ENCODE measurements at places on chromosomes 7 and 10.

DNA sequence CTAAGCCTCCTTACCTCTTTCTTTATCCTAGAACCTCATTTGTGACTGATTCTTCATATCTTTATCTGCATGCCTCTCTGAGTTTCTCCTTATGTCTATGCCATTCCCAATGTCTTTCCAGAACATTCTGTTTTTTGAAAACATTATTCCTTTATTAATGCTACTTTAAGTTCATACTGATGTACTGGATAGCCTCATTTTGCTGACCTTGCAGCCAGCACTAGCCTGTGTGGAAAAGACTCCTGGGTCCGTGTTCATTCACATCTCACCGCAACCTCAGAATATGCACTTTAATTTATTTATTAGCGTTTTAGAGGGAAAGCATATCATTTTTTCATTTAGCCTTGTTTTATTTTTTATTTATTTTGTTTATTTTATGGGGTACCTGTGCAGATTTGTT is 208.1 kb upstream of the NPVF start:
- no peak for DNase-seq

DNA sequence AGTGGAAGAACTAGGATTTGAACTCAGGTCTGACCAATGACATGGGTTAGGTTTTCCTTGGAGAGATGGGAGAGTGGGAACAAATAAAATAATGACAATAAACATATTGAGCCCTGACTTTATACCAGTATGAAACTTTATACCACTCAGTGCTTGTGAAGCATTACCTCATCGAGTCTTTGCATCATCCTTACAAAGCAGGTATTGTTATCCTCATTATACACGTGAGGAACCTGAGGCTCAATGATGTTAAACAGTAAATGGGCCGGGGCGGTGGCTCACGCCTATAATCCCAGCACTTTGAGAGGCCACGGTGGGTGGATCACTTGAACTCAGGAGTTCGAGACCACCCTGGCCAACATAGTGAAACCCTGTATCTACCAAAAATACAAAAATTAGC is 47.7 kb downstream of the HHEX start:
- no peak for DNase-seq

DNA sequence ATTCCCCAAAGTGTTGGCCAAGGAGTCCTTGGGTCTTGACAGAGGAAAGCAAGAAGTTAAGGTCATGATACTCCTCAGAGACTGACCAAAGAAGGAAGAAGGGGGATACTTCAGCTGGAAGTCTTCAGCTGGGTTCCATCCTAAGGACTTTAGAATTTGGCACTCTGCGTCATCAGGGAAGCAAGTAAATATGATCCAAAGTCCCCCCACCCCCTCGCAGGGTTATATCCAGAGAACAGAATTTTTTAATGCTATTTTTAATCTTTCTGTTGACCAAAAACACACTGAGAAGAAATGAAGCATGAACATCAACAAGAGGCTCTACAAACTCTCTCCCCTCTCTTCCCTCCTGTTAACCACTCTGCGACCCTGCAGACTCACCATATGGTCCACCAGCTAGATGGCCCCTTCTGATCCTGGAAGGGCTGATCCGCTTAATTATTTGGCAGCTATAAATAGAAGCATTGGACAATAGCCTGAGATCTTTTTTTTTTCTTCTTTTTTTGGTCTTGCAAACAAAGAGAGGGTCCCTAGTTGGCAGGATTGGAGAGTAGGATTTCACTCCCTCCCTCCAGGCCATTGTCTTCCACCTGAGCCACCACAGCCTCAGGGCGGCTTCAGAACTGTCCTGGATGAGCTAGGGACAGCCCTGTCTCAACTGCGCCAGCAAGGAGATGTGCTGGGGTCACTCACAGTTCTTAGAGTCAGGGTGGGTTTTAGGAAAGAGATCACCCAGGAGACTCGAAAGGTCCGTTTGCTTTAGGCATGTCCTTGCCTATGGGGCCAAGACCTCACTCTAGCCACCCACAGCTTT is 196.0 kb downstream of the KCNMA1 start:
- DNase-seq, result no peak

GRCh38 chr7:39501358-39501757 is 64.8 kb upstream of the YAE1 start:
- no peak for DNase-seq

DNA sequence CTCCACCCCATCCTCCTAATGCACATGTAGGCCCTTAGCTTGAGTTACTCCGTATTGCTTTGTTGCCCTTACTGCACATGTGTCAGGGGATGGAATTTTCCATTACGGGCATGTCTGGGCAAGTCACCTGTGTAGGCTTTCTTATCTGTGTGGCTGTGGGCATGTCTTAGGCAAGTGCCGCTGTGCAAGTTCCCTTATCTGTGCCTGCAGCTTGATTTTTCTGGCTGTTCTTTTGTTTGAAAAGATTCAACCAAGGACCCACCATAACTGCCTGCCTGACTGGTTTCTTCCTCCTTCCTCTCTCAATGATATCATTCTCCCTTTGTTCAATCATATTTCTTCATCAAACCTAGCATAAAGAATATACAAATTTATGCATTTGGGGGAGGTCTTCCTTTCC is 88.5 kb downstream of the AKR1D1 start:
- no peak for DNase-seq

DNA sequence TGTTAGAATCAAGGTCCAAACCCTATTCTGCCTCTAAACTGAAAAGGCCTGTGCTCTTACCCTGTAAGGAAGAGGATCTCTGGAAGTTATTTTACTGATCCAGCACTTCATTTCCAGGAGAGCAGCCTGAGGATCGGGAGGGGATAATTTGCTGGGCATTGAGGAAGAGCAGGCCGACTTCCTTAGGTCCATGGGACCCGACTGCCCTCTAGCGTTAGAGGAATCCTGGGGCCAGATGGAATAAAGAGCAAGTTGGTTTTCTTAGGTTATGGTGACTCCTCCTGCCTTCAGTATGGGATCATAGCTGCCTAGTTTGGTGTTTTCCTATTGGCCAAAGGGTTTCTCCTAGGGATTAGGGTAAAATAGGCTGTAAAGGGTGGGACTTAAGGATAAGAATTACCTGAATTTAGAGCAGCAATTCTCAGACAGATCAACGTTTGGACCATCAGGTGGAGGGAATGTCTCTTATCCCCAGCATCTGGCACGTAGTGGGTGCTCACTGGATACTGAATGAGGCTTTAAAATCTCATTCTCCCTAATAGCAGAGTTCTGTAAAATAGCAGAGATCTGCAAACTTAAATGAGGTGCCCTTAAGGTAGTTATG is 40.0 kb upstream of the SORBS1 start:
- peak; percentile 9 for DNase-seq

- no peak for DNase-seq
Measured at GRCh38 chr7:137110535-137110934, 233.0 kb downstream of the PTN start.

- no peak for DNase-seq
Measured at GRCh38 chr10:13400196-13400965, 52.3 kb upstream of the SEPHS1 start.

DNA sequence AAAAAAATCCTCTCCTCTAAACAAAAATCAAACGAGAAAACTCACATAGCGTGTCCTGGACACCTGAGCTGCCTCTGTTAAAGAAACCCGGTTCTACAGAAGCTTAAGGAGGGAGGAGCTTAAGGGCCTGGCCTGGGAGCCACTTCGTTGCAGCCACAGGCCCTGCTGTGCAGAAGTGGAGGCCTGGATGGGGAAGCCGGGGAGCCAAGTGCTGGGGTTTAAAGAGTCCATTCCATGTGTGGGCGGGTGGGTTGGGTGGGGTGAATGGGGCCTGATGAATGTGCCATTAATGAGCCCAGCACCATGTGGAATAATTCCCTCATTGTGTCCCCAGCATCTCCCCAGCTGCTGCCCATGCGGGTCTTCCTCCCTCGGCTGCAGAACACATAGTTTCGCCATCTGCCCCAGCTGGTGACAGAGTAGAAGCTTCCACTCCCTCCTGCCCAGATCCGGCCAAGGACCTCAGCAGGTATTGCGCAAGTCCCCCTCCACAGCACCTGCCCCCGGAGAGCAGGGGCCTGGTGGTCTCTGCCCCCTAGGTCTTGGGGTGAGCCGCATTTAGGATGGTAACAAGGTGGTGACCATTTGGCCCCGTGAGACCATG is 127.8 kb upstream of the BTBD16 start:
- DNase-seq, result no peak

GRCh38 chr10:11874568-11875493 is 51.7 kb downstream of the PROSER2 start:
- DNase-seq, result no peak

DNA sequence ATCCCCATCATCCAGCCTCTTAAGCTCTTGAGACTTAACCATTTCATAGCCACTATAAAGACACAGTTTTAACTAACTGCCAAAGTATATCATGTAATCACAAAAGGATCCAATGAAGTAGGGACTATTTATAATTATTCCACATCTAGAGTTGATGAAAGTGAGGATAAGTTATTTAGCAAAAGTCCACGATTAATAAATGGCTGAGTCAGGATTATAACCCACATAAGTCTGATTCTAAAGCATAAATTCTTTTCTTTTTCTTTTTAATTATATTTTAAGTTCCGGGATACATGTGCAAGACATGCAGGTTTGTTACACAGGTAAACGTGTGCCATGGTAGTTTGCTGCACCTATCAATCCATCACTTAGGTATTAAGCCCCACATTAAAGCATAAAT is 166.1 kb downstream of the PPP1R3A start:
- no peak for DNase-seq

DNA sequence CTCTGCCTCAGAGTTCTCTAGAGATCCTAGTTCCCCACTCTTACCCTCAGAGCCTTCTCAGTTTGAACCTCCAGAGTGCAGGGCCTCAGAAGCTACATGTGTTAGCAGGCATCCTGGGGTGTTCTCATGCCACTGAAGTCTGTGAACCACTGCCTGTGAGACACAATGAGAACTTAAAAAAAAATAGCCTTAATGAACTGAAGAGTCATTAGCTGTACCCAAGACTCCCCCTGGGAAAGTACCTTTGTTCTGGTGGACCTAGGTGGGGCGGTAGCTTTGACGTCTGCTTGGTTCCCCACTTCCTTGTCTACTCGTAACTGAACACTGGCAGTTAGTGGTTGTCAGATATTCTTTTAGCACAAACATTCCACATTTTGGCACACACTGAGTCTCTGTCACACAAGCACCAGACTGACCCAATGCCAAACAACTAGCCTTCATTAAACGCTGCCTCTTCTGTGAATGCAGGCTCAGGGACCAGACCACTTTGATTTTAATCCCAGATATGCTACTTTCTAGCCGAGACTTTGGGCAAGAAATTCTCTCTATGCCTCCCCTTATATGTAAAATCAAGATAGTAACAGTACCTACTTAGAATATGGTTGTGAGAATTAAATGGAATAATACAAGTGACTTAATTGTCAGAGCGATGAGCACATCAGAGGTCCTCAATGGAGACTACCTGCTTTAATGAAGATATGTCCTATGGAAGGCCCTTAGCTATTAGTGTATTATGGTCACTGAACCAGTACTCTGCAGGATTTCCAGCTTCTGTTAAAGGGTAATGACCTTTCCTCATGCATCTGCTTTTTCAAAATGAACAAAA is 75.3 kb upstream of the CC2D2B start:
- DNase-seq, result peak; percentile 41

GRCh38 chr10:384538-385305 is 249.5 kb downstream of the ZMYND11 start:
- DNase-seq, result no peak

All from T follicular helper cell (primary cell).